ENCODE measurements at places on chromosomes 5 and 9.

DNA sequence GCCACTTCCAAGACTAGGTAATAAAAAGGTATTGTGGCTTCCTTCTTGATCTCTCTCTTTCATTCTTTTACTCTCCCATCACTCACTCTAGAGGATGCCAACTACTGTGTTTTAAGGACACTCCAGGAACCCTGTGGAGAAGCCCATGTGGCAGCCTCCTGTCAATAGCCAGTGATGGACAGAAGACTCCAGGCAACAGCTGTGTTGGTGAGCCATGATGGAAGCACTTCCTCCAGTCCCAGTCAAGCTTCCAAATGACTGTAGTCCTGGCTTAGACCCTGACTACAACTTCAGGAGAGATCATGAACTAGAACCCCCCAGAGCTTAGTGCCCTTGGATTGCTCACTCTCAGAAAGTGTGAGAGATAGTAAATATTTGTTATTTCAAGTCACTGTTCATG, 123.9 kb downstream of the PPP2R2B start:
- DNase-seq = no peak

- DNase-seq = no peak
These were observed 25.6 kb downstream of the C9orf50 start for GRCh38 chr9:129595311-129595741.

DNA sequence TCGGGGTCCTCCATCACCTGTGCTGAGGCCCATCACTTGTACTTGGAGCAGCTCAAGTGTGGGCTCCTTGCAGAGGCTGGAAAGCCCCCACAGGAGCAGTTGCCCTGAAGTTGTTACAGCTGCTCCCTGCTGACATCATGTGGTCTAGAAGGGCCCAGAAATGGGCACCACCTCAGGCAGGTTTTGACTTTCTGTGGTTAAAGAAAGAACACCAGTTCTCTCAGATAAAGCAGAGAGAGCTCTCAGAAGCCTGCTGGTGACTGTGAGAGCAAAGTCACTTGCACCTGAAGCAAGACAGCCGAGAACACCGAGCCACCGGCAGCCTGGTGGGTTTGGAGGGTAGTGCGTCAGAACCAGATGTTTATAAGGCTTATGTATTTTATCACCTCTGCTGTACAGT, 70.4 kb downstream of the MVB12B start:
- no peak for DNase-seq

GRCh38 chr9:2355697-2355983, 265.9 kb upstream of the VLDLR start:
- no peak for DNase-seq

DNA sequence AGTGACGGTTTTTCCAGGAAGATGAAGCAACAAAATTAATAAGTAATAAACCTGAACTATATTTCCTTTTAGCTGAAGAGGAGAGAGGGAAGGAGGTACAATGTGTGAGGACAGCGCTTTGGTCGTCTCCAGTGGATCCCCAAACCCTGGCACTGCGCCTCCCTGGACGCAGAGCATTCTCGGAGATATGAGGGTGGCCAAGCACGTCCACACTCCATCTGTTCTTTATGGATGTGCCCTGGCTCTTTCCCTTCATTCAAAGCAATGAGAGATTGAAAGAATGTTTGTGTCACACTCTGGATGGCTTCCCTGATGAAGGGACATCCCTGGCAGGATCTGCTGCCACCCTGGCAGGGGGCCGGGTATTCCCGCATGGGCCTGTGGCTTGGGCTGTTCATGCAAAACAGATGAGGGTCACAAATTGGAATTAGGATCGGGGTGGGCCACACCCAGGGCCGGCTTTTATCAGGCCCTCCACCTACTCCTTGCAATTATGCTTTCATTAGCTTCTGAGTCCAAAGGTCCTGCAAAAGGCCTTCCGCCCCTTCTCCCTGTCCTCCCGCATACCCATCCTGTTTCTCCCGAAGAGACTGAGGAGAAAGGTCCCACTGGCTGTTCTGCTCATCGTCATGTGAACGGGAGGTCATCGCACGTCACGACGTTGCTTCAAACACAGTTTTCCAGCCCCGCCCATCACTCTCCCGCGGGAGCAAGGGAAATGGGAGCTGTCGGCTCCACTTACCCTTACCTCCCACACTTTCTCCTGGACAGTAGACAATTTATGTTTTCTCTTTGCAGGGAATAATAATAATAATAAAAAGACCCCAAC, 286.1 kb upstream of the IRX4 start:
- DNase-seq = no peak

GRCh38 chr9:125888211-125888610, 141.0 kb downstream of the PBX3 start:
- no peak for DNase-seq

DNA sequence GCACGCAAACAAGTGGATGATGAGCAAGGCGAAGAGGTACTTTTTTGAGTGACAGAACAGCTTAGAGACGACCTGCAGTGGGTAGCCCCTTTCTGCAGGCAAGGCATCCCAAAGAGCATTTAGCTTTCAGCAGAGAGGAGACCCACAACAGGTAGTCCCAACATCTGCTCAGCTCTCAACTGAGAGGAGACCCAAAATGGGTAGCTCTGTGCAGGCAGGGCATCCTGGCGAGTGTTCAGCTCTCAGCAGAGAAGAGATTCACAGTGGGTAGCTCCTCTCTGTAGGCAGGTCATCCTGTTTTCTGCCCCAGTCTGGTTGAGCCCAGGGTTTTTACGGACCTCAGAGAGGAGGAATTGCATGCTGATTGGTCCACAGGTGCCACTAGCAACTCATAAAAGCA, 2396.1 kb upstream of the C9orf72 start:
- no peak for DNase-seq

- DNase-seq = no peak
These were observed 16.6 kb downstream of the ATOX1 start for GRCh38 chr5:151741678-151742423.

DNA sequence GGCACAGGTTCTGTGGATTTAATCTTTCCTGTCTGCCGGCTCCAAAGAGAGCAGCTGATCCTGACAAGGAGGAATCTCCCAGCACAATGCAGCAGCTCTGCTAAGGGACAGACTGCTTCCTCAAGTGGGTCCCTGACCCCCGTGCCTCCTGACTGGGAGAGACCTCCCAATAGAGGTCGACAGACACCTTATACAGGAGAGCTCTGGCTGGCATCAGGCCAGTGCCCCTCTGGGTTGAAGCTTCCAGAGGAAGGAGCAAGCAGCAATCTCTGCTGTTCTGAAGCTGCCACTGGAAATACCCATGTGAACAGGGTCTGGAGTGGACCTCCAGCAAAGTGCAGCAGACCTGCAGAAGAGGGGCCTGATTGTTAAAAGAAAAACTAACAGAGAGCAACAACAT, 630.2 kb upstream of the FTMT start:
- no peak for DNase-seq

GRCh38 chr5:6585168-6585567, 47.7 kb downstream of the NSUN2 start:
- no peak for DNase-seq

GRCh38 chr9:121728916-121729315, 77.5 kb downstream of the DAB2IP start:
- DNase-seq = no peak

GRCh38 chr5:151023047-151023615, 2.7 kb downstream of the GPX3 start:
- no peak for DNase-seq

- DNase-seq = no peak
These were observed 992.1 kb downstream of the MAT2B start for GRCh38 chr5:164497311-164498064.

- DNase-seq = peak; percentile 30
These were observed 10.9 kb upstream of the SLC24A2 start for GRCh38 chr9:19799784-19800183.

DNA sequence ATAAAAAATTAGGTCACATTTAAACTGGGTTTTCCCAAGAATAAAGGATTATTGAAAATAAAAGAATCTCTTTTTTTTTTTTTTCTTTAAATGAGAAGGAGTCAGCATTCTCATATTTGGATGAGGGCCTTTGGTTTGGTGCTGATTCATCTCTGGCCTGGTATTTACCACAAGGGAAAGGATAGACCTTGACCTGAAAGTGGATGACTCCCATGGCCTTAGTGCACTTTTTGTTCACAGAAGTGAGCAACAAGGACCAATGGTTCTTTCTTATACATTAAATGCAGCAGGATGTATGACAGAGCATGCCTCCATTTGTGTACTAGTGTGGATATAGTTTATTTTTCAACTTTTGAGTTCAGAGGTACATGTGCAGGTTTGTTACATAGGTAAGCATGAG, 6.9 kb downstream of the YTHDC2 start:
- DNase-seq = no peak

GRCh38 chr5:169648725-169649310, 11.7 kb downstream of the DOCK2 start:
- no peak for DNase-seq

- DNase-seq = no peak
These were observed 61.3 kb upstream of the SMC5 start for GRCh38 chr9:70197216-70198044.

- no peak for DNase-seq
These were observed 3.0 kb upstream of the ARHGAP26 start for GRCh38 chr5:142767178-142767577.

DNA sequence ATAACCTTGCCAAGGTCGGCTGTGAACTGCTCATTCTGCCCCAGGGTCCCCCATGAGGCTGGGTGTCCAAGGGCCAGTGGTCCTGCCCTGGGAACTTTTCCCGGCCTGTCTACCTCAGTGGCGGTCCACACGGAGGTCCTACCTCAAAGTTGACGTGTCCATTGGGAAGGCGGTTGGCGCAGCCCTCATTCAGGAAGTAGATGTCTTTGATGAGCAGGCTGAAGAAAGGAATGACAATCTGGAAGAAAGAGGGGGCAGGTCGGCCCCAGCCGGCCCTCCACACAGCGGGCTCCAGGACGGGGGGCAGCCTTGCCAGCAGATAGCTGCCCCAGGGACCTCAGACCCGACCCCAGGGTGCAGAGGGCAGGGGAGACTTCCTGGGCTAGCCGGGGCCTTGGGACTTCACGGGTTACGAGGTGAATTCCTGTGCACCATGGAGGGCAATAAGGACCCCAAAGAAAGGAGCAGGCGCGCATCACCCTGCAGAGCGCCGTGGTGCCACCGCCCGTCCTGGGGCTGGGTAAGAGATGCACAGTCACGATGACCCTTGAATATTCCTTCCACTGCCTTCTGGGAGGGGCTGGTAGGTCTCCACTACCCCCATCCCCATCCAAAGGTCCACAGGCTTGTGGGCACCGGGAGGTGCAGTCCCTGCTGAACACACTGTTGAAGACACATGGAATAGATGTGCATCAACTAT, 42.9 kb upstream of the RNF130 start:
- no peak for DNase-seq

DNA sequence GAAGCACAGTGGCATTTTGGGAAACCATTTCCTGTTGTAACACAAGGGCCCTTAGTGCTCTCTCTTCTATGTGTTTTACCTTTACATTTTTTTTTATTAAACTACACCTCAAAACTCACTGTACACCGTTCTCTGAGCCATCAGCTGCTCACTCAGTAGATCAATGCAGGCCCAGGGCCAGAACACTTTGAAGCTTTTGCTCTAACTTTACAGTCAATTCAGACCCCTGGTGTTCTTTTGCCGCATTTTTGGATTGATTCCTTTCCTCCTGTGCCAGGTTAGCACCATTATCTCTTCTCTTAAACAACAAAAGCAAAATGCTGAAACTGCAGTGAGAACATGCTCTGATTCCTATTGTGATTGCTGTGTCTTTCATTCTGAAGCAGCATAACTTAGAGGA, 269.8 kb upstream of the RGMB start:
- DNase-seq = no peak

DNA sequence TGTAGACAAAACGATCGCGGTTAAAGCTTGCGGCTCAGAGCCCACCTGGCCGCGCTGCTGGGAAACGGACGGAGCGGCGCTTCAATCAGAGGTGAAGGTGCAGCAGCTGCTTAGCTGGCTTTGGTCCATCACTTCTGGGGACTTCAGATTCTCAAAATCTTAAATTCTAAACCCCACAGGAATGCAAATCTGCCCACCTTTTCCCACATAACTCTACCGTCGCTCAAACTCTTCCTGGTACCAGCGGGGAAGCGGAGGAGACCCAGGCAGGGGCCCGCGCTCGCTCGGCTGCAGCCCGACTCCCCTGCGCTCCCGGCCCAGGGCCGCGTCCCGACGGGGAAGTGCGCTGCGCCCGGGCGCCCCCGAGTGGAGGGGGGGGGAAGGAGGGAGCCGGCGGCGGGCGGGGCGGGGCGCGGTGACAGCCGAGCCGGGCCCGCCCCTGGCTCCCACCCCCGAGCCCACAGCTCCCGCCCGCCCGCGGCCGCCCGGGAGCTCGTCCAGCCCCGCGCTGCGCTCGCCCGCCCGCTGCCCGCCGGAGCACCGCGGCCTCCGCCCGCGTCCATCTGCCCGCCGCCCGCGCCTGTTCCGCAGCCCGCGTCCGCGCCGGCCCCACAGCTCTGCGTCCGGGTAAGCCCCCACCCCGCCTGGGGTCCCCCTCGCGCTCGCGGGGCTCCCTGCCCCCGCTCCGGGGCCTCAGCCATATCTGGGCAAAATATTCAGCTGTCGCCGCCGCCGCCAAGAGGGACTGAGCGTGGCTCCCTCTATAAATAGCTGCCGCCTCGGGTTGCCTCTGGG, at the start of gene TMOD1:
Gene TMOD1, plus strand, starts transcription at position 490 of the 795 bp plus-strand sequence. CDS start 22,523 bp downstream, outside the sequence.
- DNase-seq = peak; percentile 73

- DNase-seq = no peak
These were observed 731.6 kb downstream of the BRINP1 start for GRCh38 chr9:118637681-118638080.

DNA sequence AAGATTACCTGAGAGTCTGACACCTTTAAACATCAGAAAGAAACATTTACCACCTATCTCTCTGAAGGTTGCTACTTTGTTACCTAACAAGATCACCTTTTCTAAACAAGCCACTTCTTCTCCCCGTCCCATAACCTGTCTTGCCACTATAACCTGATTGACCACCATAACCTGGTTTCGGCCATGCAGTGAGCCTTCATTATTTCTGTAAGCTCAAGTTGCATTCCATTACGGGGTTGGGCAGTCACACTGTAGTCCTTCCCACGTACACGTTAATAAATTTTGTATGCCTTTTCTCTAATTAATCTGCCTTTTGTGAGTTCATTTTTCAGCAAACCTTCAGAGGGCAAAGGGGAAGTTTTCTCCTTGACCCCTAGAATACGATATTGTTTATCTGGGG, 28.0 kb upstream of the CCNG1 start:
- no peak for DNase-seq

DNA sequence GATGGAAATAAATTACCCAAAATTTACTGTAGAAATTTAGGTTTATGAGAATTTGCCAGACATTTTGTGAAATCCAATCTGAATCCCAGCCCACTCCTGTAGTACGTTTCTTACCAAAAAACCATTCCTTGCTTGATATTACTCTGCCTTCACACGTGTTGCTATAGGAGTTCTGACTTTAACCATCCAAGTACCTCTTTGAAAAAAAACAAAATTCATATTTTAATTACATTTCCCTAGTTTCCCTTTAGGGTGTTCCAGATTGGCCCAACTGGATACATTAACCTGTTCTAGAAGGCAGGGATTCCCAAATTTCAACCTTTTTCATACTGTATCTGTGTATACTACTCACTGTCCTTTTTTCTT, 1.4 kb upstream of the PJA2 start:
- DNase-seq = no peak

GRCh38 chr5:190366-191035, 794 bp upstream of the LRRC14B start:
- no peak for DNase-seq

GRCh38 chr9:35690294-35690613, 529 bp upstream of the TPM2 start:
- DNase-seq = peak; percentile 54

- no peak for DNase-seq
These were observed 360.3 kb downstream of the LRRC70 start for GRCh38 chr5:62938927-62939326.
